T-cell (primary cell): ENCODE measurements at places on chromosomes 5 and 9.

DNA sequence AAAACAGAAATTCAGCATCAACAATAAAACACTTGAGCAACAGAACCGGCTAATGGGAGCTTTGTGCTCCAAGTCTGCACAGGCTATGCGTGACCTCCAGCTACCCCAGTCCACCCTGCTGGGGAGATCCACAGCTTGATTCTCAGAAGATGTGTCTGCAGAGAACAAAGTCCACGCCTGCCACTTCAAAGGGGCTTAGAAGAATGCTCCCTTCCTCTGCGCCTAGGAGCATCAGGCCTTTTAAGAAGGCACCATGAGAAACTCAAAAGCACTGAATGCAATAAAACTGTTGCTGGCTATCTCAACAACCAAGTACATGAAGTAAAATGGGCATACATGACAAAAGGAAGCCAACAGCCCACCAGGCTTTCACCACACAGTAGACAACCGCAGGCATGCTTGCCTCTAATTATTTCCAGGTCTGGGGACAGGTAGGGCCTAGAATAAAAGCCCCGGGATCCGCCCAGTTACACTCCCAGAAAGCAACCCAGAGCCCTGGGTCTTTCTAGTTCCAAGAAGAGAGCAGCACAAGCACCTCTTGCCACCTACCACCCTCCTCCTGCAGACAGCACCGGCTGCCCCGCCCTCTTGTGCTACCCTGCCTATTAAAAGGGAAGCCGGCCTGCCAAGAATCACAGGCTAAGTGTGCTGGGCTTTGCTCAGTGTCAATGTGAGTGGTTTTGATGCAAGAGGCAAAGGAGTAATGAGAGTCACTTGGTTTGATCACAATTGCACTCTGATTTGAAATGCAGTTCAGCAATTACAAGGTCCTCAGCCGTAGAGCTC is 123.2 kb downstream of the SPOCK1 start:
- DNase-seq: no peak

GRCh38 chr5:172252501-172252900 is 31.1 kb downstream of the UBTD2 start:
- no peak for DNase-seq

GRCh38 chr5:73999297-73999696 is 373.3 kb downstream of the ARHGEF28 start:
- DNase-seq: no peak

DNA sequence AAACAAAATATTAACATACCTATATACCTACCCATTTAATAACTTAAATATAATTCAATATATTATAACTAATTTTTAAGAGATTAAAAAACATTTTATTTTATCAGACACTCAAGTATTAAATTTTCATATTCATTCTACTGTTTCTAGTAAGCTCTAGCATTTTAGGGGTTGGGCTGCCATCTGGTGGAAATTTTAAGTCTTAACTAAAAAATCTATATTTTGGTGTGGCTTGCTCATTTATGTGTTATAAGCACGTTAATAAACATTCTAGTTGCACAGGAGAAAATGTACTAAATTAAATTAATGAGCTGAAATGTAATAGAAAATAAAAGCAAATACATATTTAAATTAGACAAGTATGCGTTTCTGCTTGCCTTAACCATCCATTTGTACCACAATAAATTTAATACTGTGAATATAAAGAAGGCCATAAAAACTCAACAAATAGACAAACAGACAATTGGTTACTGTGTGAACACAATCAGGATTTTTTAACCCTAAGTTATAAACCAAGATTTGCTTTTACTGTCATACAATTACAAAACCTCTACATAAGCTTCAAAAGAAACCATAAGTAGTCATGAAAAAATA is 1728.3 kb upstream of the CDH9 start:
- DNase-seq: no peak

- DNase-seq: no peak
Observed at GRCh38 chr9:94867842-94868312, 141.4 kb downstream of the AOPEP start.

- no peak for DNase-seq
Observed at GRCh38 chr5:40309851-40310250, 369.9 kb upstream of the PTGER4 start.

DNA sequence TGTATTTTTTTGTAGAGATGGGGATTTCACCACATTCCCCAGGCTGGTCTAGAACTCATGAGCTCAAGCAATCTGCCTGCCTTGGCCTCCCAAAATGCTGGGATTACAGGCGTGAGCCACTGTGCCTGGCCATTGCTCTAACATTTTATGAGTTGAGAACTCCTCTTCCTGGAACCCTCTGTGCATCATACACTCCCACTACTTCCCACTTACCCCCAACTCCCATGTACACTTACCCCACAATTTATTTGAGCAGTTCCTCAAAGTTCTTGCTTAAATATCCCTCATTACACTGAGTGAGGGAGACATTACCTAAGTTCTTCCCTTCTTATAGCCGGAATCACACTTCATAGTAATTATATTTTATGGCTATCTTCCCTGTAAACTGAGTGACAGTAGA is 42.9 kb upstream of the GALNT10 start:
- no peak for DNase-seq

DNA sequence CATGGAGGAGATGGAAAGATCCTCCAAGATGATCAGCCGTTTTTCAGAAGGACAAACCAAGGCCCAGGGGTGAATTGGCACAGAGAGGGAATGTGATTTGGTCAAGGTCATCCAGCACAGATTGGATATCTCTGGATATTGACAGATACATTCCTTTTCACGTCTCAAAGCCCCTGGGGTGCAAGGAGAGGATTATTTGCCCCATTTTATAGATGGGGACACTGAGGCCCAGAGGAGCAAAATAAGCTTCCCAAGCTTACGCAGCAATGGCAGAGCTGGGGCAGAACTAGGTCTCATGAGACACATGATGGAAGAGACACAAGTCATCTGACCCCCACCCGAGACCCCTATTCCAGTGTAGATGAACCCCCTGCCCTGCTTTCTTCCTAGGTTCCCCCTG is 895 bp upstream of the PDGFRB start:
- no peak for DNase-seq

DNA sequence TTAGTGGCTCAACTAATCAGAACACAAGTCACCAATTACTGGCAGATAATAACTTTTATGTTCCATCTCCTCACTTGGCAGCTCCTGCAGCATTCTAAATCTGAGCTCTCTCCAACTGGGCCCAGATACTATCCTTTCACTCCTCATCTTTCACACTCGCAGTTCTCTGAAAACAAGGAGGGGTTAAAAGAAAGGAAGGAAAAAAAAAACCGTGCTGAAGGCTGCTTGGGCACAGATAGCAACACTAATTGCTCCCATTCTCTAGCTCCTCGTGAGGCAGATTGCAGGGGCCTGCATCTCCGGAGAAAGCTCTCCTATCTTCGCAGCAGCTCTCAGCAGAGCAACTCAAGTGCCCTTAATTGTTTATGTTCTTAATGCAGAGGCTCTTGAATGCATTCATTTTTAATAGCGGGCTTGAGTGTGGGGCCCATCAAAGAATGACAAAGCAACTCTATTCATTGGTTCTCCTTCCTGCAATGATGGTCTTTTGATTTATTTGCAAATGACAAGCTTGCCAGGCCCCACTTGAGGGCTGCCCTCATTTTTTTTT is 23.9 kb downstream of the TLE1 start:
- no peak for DNase-seq

- no peak for DNase-seq
Observed at GRCh38 chr9:94974154-94974879, 247.8 kb downstream of the AOPEP start.

GRCh38 chr9:98428454-98428853 is 173.0 kb upstream of the TBC1D2 start:
- DNase-seq: no peak

GRCh38 chr9:136058084-136058483 is 37.0 kb downstream of the NACC2 start:
- no peak for DNase-seq

GRCh38 chr9:130183133-130183762 is 11.0 kb downstream of the NCS1 start:
- DNase-seq: no peak

DNA sequence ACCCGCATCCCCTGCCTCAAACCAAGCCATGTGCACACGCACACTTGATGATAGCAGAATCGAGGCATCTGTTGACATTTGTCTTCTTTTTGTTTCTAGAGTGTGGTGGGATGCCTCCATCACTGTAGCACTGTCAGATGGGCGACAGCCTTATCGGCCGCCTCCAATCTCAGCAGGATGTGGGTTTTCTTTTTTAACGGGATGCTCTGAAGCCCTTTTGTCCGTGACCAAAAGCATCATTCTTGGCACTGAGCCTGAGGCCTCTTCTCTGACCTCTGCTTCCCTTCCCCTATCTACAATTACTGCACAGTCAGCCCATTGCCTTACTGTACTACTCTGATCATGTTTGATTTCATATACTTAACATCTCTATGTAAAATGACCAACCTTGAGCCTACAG is 78.3 kb downstream of the LMNB1 start:
- no peak for DNase-seq

GRCh38 chr5:135950611-135951010 is 4.2 kb downstream of the LECT2 start:
- DNase-seq: no peak

- no peak for DNase-seq
Observed at GRCh38 chr5:140024928-140025327, 18.2 kb downstream of the NRG2 start.

GRCh38 chr9:92763721-92764380 is 782 bp downstream of the BICD2 start:
- no peak for DNase-seq

DNA sequence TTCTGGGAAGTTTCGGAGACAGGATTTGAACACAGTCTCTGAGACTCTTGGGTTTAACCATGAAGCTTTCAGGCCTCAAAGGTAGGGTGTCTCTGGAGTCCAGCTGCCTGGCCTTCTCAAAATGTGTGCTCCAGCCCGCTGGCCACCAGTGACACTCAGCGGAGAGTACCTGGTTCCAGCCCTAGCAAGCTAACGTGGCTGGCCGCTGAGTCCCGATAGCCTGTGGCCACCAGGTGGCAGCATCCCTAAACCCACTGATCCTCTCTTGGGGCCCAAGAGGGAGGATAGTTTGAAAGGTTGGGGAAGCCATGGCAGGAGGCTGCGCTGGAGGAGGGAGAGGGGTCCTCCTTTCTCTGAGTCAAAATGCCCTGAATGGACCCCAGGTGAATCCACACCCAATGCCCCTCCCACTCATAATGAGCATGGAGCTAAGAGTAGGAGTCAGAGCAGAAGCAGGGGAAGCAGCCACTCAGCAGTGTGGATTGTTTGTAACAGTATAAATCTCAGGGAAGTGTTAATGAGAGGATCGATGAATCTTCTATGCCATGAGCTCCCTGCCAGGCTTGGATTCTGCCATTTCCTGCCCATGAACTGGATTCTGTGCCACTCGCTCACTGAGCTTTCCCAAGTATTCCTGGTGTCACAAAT is 5.4 kb upstream of the TIFAB start:
- peak; percentile 53 for DNase-seq

DNA sequence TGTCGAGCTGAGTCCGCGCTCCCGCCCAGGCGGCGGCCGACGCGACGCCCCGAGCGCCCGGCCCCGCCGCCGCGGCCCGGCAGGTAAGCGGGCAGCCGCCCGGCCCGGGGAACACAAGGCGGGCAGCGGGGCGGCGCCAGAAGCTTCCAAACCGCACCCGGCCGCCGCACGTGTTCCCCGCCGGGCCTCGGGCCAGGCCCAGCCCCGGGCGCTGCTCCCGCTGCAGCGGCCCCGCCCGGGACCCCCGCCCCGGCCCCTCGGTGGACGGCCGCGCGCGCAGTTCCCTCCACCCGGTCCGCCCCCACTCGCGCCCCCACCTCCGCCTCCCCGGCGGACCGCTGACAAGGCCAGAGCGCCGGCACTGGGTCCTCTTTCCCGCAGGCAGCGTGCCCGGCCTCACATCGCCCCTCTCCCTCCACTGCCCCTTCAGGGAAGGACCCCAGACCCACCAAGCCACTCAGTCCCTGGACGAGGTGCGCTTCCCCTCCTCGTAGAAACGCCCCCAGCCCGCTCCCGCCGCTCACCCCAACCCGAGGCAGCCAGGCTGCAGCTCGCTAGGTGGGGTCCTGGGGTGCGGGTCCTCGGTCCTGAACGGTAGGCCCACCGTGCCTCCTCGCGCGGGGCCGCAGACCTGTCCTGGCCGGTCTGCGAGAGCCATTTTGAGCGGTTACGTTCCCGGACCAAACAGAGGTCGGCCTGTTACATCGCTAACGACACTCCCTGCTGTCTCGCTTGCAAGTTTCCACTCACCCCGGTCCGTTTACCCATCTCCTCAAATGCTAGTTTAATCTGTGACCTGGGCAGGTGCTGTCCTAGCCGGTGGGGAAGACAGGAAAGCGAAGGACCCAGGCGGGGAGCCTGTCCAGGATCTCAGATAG is 475 bp downstream of the WDR5 start:
- DNase-seq: no peak

- DNase-seq: no peak
Observed at GRCh38 chr9:97959585-97959984, 21.6 kb upstream of the HEMGN start.

DNA sequence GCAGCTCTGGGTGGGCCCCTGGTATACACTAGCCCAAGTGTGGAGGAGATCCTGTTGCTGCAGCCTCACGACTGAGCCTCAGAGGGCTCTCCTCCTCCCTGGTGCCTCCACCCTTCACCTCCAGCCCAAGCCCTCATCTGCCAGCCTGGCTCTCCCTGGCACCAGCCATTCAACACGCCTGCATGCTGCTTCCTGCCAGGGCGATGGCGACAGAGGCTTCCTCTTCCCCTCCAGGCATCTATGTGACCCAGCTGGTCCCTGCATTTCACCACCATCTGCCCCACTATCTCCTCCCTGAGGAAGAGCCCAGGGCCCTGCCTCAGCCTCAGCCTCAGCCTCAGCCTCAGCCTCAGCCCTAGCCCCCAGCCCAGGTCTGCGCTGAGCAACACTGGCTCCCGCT is 54.8 kb upstream of the ANGPTL2 start:
- no peak for DNase-seq

GRCh38 chr5:173972925-173973615 is 15.9 kb upstream of the C5orf47 start:
- peak; percentile 67 for DNase-seq

DNA sequence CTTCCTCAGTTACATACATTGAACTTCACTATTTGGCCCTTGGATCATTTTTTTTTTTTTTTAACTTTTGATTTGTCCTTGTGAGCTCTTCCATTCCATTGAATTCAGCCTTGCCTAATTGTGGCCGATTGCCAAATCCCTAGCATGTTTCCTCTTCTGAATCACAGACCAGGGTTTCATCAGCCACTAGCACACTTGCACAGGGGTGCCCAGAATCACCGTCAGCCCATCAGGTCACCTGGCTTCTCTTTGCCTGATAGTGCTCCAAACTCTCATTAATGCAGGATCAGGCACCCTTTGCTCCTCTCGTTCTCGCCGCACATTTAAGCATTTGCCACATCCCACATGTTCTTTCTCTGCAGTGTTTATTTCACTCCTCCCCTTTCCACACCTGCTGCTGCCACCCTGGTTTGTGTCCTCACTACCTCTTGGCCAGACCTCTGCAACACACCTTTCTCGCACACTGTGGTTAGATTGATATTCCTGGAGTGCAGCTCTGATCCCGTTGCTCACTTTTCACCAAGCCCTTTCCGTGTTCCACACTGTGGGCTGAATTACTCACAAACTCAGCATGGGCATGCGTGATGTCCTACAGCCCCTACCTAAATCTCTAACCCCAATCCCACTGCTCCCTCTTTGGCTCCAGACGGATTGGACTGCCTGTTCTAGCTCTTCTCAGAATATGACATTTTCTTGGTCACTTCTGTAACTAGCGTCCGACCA is 9.8 kb downstream of the PIK3R1 start:
- DNase-seq: no peak

GRCh38 chr5:171422902-171423663 is 3.6 kb downstream of the FGF18 start:
- no peak for DNase-seq

GRCh38 chr9:3721096-3721495 is 195.3 kb upstream of the RFX3 start:
- no peak for DNase-seq
